Stimulated activated memory B cell treated with anti-CD40 and anti-IgM and Interleukin-4, amounts not matched to agents 10 μg/mL and 1 μg/mL and 100 μg/mL, for 72 hours (primary cell): ENCODE measurements at places on chromosomes 1 and 21.

GRCh38 chr1:231315887-231316286 lies 21.8 kb downstream of the EXOC8 start:
- ATAC-seq = peak; percentile 70

- no peak for ATAC-seq
These were observed 95.9 kb downstream of the GIPC2 start for GRCh38 chr1:78141531-78142231.

GRCh38 chr1:184039126-184039525 lies 1.6 kb upstream of the COLGALT2 start:
- no peak for ATAC-seq

DNA sequence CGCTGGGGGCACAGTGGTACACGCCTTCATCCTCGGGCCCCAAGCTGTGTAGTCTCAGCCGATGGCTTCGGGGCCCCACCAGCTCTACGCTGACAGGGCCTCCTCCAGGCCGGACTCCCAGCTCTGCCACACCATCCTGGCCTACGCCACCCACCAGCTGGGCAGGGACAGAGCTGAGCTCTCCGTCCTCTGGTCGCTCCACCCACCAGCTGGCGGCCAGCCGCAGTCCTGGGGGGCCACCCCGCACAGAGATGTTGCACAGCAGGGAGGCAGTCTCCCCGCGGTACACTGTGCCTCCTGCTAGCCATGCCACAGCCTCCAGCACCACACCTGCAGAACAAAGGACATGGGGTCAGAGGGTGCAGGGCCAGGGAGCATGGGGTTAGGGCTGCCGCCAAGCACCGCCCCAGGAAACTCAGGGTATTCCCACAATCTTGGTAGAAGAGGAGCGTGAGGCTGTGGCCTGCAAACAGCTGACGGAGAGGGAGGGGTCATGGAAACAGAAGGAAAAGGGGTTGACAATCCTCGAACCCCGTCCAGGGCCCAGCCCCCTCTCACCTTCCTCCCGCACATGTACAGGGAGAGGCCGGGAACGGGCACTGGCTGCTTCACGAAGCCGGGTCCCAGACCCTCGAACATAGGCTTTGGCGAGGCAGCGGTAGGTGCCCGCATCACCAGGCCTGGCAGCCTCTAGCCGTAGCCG lies 5.9 kb downstream of the IGSF8 start:
- no peak for ATAC-seq

GRCh38 chr1:77906019-77906545 lies 17.7 kb downstream of the NEXN start:
- no peak for ATAC-seq

GRCh38 chr21:26125433-26126167 lies 45.0 kb downstream of the APP start:
- ATAC-seq = no peak

DNA sequence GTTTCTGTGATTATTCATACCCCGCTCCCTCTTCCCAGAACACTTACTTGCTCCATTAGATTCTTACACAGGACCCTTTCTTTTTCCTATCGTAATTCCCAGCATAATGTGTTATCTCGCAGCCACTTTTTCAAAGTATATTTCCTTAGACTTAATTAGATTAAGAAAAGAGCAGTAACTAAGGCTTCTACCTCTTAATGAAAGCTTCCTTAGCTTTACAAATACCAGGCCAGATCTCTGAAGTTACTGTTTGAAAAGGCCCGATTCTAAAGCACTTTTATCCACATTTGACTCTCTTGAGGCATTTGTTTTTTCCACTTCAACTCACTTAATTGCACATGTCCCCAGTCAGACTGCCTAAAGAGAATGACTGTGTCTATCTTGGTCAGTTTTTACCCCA lies 1264.3 kb upstream of the ADGRL2 start:
- no peak for ATAC-seq

DNA sequence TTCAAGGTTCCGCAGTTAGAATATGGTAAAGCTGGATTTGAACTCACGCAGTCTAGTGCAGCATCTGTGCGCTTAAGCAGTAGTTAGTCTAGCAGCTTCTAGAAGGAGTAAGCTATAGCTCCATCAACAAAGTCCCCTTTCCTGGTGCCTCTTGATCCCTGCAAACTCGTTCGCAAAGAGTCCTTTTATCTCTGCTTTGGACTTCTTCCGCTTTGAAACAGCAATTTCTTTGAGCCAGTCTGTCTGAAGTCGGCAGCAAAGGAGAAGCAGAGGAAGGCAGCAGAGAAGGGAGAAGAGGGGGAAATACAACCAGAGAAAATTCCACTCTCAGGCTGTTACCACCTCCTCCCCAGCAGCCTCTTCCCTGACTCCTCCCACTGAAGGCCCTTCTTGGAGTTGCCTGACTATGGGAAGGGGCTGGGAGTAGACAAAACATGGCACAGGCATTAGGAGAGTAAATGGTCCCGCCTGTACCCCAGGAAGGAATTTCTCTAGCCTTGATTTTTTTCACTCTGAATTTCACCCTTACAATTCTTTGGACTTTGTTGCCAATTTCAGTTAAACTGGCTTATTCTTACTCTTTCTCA lies 25.9 kb downstream of the HSD3B2 start:
- ATAC-seq = no peak

- ATAC-seq = no peak
These were observed 7.1 kb downstream of the PTPN7 start for GRCh38 chr1:202153284-202153683.

- ATAC-seq = no peak
These were observed 201.6 kb upstream of the PLXNA2 start for GRCh38 chr1:208445758-208446203.

DNA sequence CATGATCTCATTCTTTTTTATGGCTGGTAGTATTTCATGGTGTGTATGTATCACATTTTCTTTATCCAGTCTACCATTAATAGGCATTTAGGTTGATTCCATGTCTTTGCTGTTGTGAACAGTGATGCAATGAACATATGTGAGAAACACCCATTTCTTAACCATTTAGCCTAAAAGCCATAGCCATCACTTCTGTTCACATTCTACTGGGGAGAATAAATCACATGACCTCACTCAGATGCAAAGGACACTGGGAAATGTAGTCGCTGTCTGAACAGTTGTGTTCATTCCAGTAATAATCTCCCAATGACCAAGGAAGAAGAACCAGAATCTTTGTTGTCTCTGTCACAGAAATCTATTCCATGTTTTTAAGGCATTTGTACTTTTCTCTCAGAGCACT lies 15.1 kb upstream of the PLA2G2E start:
- no peak for ATAC-seq

- ATAC-seq = peak; percentile 50
These were observed 8.7 kb upstream of the TNFRSF14 start for GRCh38 chr1:2547210-2548067.

DNA sequence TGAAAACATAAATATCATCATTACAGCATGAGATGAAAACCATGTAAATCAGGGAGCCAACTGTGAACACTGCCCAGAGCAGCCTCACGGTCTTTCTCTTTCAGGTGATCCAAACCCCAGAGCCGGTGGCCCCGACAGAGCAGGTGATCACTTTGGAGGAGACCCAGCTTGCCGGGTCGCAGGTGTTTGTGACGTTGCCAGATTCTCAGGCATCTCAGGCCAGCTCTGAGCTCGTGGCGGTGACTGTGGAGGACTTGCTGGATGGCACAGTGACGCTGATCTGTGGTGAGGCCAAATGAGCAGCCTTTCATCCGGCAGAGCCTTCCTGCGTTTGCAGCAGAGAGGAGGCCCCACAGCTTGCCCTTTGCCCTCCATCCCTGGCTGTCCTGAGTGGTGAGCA lies 37.2 kb upstream of the EPHA8 start:
- ATAC-seq = no peak

DNA sequence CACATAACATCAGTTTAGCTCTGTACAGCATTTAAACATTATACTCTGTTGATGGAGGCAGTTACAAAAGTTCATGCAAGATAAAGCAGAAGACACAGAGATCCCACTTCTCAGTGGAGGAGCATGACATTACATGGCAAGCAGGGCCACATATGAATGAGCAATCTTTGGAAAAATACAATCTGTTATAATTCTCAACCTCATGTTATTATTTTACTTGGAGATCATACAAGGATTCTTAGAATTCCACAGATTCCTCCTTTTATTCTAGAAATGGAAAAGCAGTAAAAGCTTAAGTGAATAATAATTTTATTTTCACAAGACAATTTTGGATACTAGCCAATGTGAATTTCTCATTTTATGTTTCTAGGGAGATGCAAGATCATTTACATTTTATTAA lies 66.6 kb downstream of the IFI44 start:
- ATAC-seq = no peak

- ATAC-seq = no peak
These were observed 7.5 kb downstream of the ID3 start for GRCh38 chr1:23551849-23552248.

GRCh38 chr1:228794810-228795209 lies 59.5 kb downstream of the RHOU start:
- peak; percentile 39 for ATAC-seq

GRCh38 chr1:201463071-201463552 lies 5.9 kb downstream of the PHLDA3 start:
- ATAC-seq = no peak

- ATAC-seq = no peak
These were observed 4.7 kb downstream of the CCDC190 start for GRCh38 chr1:162856260-162856659.

- no peak for ATAC-seq
These were observed 35.2 kb downstream of the NVL start for GRCh38 chr1:224294775-224295174.

- ATAC-seq = peak; percentile 36
These were observed 50.9 kb downstream of the DHX9 start for GRCh38 chr1:182889997-182890396.

GRCh38 chr1:4825800-4826450 lies 171.5 kb downstream of the AJAP1 start:
- ATAC-seq = peak; percentile 34

GRCh38 chr1:102837551-102837950 lies 270.8 kb downstream of the COL11A1 start:
- no peak for ATAC-seq

DNA sequence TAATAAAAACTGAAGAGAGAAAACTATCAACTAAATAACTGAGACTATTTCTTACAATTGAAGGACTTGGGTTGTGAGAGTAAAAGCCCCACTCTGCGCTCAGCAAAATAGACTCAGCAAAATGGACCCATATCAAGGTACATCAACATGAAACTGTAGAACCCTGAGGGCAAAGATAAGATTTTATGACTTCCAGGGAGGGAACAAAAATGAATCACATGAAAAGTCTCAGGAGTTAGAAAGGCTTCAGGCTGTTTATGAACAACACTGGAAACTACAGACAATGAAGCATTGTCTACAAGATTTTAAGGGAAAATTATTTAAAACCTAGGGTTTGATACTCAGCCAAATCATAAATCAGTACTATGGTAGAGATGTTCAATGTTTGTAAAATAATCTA lies 434.3 kb downstream of the PTPRC start:
- ATAC-seq = no peak

- no peak for ATAC-seq
These were observed 11.1 kb upstream of the ZNF436 start for GRCh38 chr1:23380719-23381118.

GRCh38 chr1:103266036-103266435 lies 157.7 kb upstream of the COL11A1 start:
- no peak for ATAC-seq

GRCh38 chr21:38486706-38487105 lies 11.6 kb downstream of the ERG start:
- ATAC-seq = no peak

DNA sequence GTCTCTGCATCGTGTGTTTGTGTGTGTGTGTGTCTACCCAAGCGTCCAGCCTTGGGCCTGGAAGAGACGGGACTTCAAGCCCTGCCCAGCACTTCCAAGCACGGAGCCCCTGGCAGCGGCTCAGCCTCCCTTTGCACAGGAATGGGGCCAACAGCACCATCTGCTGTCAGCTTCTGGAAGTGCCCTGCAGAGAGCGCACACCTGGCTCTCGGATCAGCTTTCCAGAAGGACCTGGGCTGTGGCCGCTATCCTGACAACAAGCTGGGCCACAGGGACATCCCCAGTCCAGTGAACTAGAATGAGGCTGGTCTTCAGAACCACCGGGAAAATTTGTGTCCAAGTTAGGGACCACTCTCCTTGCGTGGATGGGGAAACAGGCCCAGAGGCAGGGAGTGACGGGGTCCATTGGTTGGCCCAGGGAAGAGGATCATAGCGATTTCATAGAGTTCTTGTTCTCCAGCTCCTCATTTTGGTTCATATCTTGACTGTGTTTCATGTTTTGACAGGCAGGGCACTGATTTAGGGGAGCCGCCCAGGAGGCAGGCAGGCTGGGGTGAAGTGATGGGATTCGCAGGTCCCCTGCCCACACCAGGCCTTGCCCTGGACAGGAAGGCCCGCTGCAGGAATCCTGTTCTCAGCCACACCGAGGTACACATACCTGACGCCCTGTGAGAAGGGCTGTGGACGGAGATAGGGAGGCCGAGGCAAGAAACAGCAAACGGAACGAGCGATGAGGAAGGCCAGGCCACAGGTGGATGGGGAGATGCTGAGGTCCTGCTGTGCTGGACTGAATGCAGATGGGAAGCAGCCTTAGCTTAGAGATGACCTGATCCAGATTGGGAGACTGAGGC lies 38.4 kb downstream of the TAS1R2 start:
- ATAC-seq = no peak

DNA sequence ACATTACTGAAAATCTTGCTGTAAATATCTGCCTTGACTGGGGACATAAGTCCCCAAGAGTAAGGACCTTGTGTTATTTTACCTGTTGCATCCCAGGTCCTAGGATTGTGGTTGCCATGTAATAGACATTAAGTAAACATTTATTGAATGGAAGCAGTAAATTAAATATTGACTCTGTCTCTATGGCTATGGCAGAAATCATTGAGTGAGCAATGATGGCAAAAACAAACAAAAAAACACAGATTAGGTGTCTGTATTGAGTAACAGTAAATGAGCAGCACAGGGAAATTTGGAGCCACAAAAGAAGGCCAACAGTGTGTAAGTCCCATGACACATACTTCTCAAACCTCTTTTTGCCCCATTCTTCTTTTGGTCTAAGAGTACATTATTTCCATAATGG lies 240.4 kb downstream of the NFIA start:
- no peak for ATAC-seq

DNA sequence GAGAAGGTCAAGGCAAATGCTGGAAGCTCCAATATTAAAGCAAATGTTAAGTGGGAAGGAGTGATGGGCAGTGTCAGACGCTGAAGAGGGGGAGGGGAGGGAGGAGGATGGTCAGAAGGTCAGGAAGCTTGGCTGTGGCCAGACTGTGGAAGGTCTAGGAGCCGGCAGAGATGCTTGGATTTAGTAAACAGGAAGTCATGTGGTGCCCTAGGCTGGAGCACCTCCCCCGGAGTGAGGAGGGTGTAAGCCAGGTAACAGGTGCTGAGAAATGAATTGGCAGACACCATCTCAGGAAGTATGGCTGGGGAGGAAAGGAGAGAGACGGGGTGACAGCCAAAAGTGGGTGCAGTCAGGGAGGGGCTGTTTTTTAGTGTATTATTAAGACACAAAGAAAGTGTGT lies 17.7 kb downstream of the CSMD2 start:
- no peak for ATAC-seq

DNA sequence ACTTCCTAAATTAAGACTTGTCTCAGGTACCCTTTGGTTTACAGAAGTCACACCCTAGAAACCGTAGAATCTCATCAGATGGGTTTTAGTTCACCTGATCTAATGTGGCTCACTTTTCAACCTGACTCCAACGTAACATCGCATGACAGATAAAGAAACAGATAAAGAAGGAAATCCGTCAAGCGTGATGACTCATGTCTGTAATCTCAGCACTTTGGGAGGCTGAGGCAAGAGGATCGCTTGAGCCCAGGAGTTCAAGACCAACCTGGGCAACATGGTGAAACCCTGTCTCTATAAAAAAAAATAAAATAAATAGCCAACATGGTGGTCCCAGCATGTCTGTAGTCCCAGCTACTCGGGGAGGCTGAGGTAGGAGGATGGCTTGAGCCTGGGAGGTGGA lies 97.3 kb downstream of the SPSB1 start:
- ATAC-seq = no peak

GRCh38 chr21:46397211-46397905 lies 61.3 kb upstream of the DIP2A start:
- no peak for ATAC-seq
